ENCODE measurements at places on chromosomes 7 and 10. TPM values are rescaled to one million over a fixed set of nuclear protein-coding genes. Genes with fewer than 3 reads are reported as not detected.

- DNase-seq: no peak
Measured at GRCh38 chr10:22285130-22285529, 31.1 kb upstream of the COMMD3 start.

RADIL gene
- not detected for total RNA-seq

DNA sequence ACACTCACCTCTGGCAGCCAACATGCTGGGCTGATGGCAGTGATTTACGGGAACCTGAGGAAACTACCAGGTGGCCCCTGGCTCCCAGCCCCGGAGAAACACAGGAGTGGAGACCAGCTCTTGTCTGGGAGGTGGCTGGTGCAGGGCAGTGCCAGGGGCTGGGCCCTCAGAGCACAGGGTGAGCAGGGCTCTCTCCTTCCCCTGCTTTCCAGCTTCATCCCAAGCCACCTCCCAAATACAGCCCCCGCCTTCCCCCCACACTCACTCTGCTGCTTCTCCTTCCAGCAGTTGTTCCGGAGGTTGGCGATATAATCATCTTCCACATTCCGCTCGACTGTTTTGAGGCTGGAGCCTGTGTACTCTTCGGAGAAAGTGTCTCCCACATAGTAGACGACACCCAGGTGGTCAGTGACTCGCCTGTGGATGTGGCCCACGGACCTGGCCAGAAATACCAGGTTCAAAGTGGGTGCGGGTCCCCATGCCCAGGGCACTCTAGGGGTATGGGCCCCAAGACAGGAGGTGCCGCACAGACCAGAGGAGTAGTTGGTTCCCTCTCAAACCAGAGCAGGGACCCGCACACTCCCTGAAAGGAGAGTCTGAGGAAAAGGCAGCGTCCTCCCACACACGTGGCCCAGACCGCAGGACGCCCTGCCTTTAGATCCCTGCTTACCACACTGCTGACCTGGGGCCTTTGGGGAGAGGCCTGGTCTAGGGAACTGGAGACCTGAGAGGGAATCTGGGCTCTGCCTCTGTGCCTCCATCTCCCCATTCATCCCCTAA is 18.3 kb downstream of the DNAJB12 start:
- no peak for DNase-seq

UPK3BL1 gene
- 58.8 TPM for total RNA-seq

DNA sequence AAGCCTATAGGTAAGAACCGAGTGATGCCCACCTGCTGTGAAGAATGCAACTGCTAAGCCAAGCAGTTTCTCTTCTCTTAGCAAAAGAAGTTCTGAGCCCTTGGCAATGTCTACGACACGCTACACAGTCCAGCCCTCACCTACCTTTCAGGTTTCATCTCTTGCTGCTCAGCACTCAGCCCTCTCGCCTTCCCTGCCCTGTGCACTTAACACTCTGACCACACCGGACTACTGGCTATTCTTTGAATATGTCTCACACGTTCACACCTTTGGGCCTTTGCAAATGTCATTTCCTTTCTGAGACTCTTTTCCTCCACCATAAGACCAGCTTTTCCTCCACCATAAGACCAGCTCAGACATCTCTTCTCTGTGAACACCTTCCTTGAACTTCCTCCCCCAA is 67.0 kb upstream of the ITGB1 start:
- no peak for DNase-seq

Data from activated B cell treated with CpG ODN at 0.5 μM for 24 hours (primary cell).